ENCODE measurements at places on chromosomes 5 and 9.

GRCh38 chr9:135515083-135515951, 5.9 kb upstream of the LCN1 start:
- DNase-seq, result no peak

DNA sequence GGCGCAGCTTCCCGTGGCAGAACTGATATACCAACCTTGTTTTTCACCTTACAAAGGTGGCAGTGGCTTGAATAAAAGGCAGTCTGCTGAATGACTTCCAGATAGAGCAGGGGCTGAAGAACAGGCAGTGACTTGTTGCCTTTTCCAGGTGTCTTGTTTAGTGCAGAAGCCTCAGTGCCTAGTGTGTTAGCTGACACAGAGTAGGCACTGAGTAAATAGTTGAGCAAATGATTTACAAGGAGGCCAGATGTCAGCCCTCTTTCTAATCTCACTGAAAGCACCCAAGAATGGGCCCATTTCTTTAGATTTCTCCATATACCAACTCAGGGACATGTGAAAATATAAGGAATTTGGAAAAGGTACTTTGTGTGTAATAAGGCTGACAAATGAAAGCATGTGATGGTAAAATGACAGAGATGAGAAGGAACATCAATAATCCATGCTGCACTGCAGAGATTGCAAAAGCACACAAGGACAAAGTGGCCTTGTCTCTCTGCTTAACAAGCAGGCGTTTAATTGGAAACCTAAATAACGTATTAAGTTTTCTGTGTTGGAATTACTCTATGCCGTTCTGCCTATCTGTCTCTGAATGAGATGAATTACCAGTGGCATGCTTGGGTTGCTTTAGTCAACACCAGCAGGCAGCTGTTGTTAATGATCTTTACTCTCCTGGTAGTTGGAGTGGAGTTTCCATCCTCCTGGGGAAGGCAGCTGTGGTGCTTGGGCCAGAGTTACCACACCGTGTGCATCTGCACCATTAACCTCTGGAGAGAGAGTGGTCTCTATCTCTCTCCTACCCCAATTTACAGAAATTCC, 360.1 kb upstream of the C9orf72 start:
- DNase-seq, result no peak

- DNase-seq, result no peak
These were observed 114.1 kb upstream of the RIOK2 start for GRCh38 chr5:97297063-97297703.

DNA sequence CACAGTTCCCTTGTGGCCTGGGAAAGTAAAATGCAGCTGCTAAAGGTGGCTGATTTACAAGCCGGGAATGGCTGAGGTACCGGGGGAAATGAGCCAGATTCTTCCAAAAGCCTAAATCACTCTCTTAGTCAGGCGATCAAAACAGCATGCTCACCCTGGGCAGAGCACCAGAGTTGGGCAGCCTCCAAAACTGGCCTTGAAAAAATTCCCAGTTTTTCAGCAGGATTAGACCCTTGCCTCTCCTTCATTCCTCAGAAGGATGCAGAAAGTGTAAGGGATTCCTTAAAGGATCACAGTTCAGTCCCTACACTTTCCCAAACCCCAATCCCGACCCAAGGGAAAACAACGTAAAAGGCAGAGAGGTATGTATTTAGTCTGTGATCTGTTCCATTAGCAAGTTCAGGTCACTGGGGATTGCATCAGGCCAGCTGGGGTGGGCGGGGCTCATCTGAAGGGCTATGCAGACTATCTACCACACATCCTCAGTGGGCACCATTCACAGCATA, 16.9 kb downstream of the TMEM174 start:
- DNase-seq, result no peak

DNA sequence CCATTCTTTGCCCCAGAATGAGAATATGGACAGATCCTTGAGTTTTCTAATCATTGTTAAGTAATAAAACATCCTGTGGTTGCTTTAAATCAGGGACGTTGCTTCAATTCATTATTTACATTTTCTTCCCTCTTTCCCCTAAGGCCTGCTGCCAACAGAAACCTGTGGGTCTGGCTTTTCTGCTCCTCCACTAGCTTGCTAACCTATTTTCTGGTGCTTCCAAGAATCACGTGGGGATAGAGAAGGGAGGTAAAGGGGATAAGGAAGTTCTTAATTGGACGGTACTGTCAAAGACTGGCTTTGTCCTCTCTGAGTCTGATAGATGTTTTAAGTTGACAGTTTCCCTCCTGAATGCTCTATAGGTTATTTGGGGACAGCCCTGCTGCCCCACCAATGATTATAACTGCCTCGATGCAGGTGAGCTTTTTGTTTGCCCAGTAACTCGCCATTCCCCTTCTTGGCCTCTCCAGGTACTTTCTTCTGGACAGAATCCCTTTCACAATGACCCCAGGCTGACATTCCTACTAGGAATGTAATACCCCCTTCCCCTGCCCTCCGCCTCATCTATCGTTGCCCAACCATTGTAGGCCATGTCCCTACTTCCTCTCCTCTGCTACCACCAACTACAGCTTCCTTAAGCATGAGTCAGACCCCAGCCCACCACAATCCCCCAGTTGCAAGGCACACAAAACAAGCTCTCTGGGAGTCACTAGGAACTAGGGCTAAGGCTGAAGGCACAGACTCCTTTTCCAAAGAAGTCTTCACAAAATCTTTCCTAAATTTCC, 19.9 kb upstream of the CPEB4 start:
- no peak for DNase-seq

- no peak for DNase-seq
These were observed 827.5 kb upstream of the WWC1 start for GRCh38 chr5:167463939-167464338.

DNA sequence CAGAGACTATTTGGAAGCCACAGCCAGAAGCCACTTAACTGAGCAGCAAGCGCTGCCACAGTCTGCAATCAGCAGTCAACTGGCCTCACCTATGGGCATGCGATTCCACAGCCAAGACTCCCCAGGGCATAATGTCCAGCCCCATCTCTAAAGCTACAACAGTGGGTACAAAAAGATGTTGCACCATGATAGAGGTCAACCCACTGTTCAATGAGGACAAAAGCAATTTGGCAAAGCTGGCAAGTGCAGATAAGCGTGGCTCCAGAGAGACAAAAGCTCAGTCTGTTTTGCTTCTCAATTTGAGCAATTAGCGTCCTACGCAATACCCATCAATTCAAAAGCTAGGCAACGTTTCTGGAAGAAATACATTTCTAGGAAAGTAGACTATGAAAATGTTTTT, 3.2 kb downstream of the TAS2R1 start:
- no peak for DNase-seq

DNA sequence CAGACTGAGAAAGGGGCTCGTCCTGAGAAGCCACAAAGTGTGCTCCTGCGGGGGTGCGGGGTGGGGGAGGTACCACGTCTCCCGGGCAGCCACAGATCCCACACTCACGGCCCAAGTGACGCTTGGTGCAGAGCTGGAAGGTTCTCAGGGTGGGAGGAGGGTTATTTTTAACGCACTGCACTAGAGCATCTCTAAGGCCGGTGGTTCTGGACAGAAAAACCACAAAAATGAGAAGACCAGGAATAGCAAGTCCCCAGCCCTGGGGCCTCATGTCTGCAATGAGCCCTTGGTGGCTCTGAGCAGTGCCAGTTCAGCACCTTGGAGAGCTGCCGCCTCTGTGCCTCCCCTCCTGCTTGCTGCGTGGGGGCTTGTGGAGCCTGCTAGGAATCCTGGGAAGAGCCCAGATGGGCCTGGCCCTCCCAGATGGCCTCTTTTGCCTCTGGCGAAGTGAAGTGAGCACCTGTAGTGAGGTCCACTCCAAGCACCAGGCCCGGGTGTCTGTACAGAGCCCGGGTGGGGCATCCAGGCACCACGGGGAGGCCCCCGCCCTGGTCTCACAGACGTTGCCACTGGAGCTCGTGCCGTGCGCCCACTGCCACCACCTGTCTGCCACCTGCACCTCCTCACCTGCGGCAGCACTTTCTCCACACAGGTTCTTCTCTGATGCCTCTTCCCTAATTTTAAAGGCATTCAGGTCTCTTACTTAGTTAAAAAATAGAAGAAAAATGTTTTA, 48.9 kb upstream of the CACNA1B start:
- DNase-seq, result no peak

DNA sequence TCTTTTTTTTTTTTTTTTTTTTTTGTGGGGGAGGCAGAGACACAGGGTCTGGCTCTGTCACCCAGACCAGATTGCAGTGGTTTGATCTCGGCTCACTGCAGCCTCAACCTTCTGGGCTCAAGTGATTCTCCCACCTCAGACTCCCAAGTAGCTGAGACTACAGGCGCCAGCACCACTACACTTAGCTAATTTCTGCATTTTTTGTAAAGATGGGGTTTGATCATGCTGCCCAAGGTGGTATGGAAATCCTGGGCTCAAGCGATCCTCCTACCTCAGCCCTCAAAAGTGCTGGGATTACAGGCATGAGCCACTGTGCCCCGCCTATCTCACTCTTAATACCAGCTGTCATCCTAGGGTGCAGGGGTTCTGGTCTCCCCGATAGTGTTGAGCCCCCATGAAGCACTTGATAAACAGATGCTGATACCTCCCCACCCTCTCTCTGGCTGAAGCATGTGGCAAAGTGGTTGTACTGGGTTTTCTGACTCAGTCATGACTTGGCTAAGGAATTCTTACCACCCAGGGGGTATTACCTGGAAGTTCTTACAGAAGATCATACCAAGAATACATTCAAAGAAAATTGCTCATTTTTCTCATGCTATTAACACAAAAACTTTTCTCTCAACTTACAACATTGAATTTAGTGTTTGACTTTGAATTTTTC, 110.2 kb upstream of the DAPK1 start:
- no peak for DNase-seq

DNA sequence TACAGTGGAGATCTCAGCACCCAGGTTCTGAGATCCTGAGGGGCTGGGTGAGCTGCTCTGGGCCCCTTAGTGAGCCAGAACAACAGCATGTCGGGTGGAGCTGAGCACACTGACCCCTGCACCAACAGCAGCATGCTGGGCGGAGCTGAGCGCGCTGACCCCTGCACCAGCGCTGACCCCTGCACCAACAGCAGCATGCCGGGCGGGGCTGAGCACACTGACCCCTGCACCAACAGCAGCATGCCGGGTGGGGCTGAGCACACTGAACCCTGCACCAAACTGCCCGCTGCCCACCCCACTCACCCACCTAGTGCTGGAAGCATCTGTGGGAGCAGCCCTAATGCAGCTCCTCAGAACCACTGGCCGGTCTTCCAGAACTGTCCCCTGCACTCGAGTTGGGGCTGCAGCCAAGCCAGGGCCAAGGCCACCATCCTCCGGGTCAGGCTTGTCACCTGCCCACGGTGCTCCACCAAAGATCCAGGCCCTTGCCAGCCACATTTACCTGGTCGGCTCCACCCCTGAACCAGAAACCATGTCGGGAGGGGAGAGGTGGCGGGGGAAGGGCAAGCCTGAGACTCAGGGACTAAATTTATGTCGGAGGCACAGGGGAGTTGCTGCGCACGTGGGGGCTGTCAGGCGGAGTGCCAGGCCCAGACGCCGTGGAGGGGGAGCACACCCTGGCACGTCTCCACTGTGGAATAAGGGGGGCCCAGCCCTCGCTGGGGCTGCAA, 80.3 kb downstream of the ADAMTS2 start:
- DNase-seq, result no peak

- DNase-seq, result no peak
These were observed 3.1 kb downstream of the RNF38 start for GRCh38 chr9:36396985-36397384.

- DNase-seq, result no peak
These were observed 68.3 kb downstream of the TARS1 start for GRCh38 chr5:33509036-33509435.

DNA sequence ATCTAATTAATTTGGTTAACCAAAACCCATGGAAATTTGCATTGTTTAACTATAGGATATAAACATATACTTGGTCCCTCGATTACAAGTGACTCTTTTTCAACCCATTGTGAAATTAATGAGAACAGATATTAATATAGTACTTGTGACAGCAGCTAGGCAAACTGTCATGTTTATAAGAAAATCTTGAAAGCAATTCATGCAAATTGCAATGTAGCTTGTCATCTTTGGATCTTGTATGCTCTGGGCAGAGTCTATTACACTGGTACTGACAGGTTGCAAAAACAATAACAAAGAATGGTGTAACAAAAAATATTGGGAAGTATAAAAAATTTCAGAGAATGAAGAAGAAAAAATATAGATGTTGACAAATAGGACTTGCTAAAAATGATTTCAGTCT, 941.0 kb downstream of the DNAH5 start:
- no peak for DNase-seq

DNA sequence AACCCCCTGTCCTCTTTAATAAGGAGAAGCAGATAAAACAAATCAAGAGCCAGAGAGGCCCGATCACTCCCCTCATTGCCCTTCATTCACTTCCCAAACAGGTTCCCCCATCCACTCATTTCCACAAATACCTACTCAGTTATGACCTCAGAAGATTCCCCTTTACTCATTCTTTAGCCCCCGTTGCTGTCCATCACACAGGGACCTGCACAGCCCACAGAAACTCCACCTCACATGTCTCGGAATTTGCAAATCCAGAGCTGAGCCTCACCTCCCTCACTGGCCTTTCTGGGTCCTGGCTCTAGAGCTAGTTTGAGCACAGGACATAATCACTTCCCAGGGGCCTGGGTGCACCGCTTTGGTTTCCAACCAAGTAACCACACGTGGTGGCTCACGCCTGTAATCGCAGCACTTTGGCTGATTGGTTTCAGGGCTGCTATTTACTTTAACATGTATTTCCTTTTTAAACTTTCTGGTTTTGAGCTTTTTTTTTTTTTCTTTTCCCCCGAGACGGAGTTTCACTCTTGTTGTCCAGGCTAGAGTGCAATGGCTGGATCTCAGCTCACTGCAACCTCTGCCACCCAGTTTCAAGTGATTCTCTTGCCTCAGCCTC, 17.8 kb downstream of the ATP6V0E1 start:
- no peak for DNase-seq

- no peak for DNase-seq
These were observed 78.8 kb downstream of the NLN start for GRCh38 chr5:65800775-65801174.

DNA sequence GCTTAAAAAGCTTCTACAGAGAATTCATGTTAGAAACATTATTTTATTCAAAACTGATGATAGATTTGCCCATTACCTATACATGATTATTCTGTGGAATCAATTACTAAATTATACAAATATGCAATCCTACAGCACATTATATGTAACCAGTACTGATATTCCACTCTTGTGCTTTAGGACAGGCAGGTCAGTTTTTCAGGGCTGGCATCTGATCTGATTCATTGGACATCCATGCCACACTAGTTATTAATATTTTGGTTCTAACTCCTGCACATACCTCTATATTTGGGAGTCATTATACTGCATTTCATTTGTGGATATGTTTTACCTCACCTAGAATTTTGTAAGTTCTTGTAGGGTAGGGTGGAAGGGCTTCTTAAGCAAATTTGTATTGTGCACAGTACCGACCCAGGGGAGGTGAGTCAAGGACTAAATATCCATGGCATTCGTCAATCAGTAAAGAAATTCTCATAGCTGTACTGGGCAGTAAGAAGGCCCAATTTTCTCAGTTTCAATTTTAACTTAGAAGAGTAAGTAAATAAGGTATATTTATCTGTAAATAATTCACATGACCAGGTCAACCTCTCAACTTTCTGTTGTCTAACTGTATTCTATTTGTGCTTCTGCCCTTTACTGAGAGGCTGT, 33.5 kb downstream of the ELOVL7 start:
- no peak for DNase-seq

GRCh38 chr9:120711841-120712538, 2.3 kb downstream of the MEGF9 start:
- DNase-seq, result no peak

- DNase-seq, result no peak
These were observed 152.9 kb upstream of the PHYKPL start for GRCh38 chr5:178385496-178385890.

Measured in stimulated activated CD8-positive, alpha-beta memory T cell treated with anti-CD3 and anti-CD28 coated beads, Interleukin-4, amount 100 ng/mL, for 4 hours (primary cell).